ENCODE measurements at places on chromosomes 2 and 18. TPM values are rescaled to one million over a fixed set of nuclear protein-coding genes. Genes with fewer than 3 reads are reported as not detected.

- DNase-seq: no peak
Measured at GRCh38 chr2:122542646-122543045, 787.2 kb downstream of the TSN start.

GRCh38 chr2:30113617-30114293 is 33.1 kb upstream of the YPEL5 start:
- DNase-seq: no peak

DNA sequence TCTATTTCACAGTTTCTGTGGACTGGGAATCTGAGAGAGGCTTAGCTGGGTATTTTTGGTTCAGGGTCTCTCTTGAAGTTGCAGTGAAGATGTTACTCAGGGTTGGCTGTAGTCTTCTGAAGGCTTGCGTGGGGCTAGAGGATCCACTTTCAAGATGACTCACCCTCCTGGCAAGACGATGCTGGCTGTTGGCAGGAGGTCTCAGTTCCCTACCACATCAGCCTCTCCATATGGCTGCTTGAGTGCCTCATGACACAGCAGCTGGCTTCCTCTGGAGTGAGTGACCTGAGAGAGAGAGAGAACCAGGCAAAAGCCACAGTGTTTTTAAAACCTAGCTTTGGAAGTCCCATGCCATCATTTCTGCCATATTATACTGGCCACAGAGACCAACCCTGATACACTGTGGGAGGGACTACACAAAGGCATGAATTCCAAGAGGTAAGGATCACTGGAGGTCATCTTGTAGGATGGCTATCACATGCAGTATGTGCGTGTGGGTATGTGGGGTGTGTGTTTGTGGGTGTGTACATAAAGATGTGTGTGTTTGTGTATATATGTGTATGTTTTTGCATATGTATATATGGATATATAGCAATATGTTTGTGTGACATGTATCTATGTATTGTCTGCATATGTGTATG is 25.1 kb downstream of the DNPEP start:
- no peak for DNase-seq

GRCh38 chr2:20614201-20615067 is 36.5 kb downstream of the HS1BP3 start:
- DNase-seq: no peak

IL18R1 gene
- 7.0 TPM for total RNA-seq

CCDC121 gene
- total RNA-seq: 1.4 TPM
